ENCODE measurements at places on chromosomes 1 and 21.

DNA sequence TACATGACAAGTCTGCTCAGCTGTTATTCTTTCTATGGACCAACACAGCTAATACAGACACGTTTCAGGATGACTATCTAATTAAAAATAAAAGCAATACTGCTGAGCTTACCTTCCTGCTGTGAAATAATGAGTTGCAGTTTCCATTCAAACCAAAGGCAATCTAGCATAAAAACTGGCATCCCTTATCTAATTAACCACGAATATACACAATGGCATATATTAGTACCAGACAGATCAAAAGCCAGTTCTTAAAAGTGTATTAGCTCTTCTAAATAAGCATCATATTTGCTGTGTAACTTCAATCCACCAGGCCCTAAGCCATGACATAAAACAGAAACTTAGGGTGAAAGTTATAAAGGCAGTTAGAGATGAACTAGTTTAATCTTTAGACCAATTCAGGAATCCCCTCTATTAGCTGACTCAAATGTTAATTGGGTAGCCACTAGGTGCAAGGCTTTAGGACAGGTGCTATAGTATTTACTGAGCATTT lies 20.6 kb downstream of the TESK2 start:
- DNase-seq: no peak

DNA sequence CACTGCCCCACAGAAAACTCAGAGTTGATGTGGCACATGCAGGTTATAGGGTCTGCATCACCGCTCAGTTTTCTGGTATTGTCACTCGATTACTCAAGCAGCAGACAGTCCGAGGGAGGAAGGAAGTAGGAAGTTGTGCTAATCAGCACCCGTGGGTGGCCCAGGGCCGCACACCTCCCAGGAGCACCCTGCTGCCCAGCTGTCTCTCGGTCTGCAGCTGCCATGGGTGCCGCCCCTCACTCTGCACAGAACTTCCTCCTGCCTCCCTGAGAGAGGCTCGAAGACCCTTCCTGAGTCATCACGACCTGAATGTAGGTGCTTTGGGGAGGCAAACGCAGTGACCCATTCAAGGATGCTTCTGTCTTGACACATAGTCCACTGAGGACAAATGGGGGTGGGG lies 4.2 kb upstream of the TFF3 start:
- no peak for DNase-seq

- DNase-seq: peak; percentile 50
Measured at GRCh38 chr1:157969697-157970485, 23.6 kb upstream of the KIRREL1 start.

GRCh38 chr1:37480125-37480466 lies 5.7 kb downstream of the ZC3H12A start:
- DNase-seq: no peak

- DNase-seq: peak; percentile 7
Measured at GRCh38 chr1:228337711-228338520, 68.7 kb downstream of the TRIM11 start.

GRCh38 chr1:44609768-44610526 lies 64.3 kb downstream of the TMEM53 start:
- DNase-seq: no peak

- no peak for DNase-seq
Measured at GRCh38 chr1:119547805-119548204, 40.8 kb downstream of the HSD3B1 start.

DNA sequence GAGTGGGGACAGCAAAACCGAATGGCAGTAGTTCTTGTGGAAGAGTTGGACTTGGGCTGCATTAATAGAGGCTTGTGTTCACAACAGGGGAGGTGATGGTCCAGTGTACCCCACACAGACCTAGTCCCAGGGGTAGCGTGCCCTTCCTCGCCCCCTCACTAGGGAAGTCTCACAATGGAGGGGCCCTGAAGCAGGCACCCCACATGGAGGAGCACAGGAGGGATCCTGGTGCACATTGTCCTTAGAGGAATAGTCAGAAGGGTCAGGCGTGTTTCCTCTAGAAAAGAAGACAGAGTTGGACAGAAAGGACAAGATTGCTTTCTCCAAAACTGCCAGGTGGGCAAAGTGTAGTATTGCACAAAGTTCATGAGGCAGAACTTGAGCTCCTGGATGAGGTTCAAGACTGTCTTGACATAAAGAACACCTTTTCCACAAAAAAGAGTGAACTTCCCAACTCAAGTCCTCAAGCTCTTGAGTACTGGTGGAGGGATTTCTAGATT lies 23.3 kb downstream of the ETNK2 start:
- DNase-seq: no peak

DNA sequence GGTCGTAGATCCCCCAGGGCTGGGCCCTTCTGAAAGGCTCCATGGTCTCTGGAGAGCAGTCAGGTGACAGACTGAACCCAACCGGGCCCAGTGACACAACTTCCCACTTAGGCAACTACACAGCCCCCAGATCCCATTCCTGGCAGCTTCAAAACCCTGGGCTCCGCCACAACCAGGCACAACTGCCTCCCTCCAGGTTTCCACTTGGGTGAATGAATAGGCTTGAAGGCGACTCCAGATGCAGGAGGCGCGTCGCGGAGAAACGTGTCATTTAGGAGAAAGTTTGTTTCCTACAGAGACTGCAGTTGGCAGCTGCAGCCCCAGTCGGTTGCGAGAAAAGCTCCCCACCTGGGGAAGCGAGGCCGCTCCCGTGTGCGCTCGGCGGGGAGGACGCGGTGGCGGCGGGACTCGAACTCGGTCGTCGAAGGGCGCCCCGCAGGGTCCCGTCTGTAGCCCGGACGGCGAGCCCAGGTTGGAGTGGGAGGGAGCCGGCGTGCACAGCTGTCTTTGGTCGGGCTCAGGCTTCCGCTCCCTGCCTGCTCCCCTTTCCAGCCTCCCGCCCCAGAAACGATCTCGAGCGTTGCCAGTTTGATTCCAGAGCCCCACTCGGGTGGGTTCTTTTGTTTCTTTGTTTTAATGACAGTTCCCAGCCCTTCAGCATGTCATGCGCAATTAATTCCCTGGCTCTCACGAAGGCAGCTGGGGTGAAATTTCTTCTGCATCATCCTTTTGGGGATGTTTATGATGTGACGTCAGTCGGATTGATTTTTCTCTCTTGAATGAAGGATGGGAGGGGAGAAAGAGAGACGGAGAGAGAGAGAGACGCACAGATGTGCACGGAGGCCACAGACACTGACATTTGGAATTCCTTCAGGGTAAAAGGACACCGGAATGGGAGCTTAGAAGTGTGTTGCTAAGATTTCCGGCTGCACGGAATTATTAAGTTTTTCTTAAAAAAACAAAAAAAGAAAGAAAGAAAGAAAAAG lies 862 bp upstream of the SGIP1 start:
- DNase-seq: peak; percentile 12

DNA sequence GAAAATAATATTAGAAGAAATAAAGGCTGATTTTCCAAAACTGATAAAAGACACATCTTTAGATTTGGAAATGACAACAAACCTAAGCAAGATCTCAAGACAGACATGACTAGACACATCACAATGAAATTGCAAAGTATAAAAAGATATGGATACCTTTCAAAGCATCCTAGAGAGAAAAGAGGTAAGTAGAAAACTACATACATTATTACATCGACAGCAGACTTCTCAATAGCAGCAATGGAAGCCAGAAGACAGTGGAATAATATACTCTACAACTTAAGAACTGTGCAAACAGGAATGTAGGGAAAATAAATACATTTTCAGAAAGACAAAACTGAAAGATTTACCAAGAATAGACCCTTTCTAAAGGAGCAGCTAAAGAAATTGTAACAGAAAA lies 50.2 kb downstream of the DENND1B start:
- DNase-seq: no peak

DNA sequence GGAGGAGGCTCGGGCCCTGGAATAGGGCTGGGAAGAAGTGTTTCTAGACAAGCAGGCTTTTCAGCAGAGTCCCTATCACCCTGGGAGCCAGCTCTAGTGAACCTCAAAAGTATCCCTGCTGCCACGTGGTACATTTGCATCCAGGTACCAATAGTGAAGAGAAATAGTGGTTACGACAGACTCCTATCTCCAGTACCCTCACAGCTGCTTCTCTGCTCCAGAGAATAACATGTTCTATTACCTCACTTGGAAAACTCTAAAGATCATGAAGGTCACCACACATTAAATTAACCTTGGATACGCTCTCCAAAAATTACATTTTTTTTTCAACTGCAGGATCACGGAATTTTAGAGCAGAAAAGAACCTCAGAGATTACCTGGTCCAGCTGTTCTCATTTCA lies 230.4 kb upstream of the PLD5 start:
- DNase-seq: no peak

DNA sequence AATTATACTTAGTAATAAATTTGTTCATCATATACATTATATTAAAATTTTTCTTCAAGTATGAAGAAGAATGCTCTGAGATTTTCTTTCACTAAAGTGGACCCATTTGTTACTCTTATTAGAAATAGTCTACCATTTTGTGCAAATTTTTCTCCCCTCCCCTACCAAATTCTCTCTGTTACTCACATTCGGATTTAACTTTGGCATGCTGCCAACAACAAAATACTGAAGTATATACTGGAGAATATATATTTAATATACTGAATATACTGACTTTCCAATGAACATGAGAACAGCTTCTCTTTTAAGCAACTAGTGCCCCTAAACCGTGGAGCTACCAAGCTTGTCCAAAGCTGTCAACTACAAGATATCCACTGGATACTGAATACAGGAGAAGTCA lies 57.2 kb downstream of the CENPF start:
- no peak for DNase-seq

GRCh38 chr1:33378976-33379375 lies 51.9 kb downstream of the PHC2 start:
- DNase-seq: no peak

DNA sequence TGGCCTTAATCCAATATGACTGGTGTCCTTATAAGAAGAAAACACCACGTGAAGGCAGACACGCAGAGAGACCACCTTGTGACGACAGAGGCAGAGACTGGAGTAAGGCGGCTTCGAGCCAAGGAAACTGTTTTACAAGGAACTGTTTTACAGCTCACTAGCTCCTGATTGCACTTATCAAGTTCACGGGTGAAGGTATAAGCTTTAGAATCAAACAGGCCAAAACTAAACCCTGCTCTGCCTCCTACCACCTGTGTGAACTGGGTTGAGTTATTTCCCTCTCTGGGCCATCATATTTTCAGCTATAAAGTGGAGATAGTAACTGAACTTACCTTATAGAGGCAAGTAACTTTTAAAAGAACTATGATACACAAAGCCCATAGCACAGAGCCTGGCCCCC lies 166.9 kb upstream of the NFIA start:
- no peak for DNase-seq

Data from body of pancreas (tissue), 4 donors.